ENCODE measurements at places on chromosomes 3 and 15.
A peak's percentile ranks its signal among the peaks of the same experiment; 100 is the strongest.

DNA sequence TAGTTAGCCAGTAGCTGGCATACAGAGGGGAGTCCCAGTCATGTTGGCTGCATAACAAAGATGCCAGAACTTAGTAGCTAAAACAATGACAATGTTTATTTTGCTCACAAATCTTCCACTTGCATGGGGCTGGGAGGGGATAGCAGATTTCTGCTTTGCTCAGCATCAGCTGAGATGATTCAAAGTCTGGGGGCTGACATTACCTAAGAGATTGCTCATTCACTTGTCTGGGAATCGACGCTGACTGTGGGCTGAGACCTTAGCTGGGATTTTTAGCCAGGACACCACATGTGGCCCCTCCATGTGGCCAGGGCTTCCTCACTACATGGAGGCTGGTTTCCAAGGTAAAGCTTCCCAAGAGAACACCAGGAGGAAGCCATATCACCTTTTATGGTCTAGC, 12.7 kb upstream of the CFAP100 start:
- H3K4me3 ChIP-seq: no peak overlapping the region
- H3K27ac ChIP-seq: no peak overlapping the region
- no peaks in the 10 kb centered on the region for H3K36me3 ChIP-seq
- no peaks in the 10 kb centered on the region for H3K4me1 ChIP-seq
- H3K27me3 ChIP-seq: peaks cover 22% of the 10 kb centered on the region

DNA sequence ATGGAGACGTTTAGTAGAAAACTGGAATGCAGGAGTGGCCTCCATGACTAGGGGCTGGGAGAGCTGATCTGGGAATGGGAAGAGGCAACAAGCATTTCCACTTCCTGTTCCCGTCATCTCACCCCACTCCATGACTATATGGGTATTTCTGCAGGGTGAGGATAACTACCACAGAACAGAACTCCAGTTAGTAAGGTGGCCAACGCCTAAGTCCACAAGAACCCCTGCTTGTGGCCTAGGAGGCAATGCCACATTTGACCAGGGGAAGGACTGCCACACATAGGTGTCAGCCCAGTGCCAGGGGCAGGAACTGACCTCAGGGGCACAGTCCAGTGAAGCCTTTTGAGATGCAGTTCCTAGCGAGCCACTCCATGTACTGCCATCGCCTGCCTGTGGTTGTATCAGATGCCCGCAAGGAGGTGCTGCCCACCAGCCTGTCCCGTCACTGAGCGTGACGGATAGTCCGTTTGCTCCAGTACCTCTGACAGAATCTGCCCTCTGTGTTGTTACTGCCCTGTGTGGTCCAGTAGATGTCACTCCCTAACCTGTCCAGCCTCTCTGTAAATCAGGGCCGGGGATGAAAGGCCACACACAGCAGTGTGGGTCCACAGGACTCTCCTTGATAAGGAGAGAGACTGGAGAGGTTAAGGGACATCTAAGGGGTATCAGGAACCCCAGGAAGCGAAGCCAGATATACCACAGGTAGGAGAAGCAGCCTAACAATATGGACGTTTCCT, 3.5 kb upstream of the MTFMT start:
- H3K27me3 ChIP-seq: peaks cover 2% of the 10 kb centered on the region
- H3K27ac ChIP-seq: no peak overlapping the region
- H3K36me3 ChIP-seq: no peaks in the 10 kb centered on the region
- H3K4me1 ChIP-seq: peaks cover 20% of the 10 kb centered on the region
- no peak for DNase-seq

DNA sequence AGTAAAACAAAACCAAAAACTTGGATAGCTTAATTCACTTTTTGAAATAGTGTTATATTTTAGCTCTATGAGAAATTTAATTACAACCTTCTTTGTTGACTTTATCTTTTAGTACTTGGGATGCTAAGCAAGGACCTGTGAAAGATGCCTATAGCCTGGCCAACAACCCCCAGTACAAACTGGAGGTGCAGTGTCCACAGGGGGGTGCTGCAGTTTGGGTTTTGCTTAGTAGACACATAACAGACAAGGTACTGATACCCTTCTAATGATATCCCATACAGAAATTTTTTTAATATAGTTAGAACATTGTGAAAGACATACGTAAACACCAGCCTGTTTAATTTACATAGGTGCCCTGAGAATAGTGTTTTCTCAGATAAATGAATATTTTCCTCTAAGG, 35.3 kb downstream of the CAPN7 start:
- peak; percentile 6 for DNase-seq
- H3K4me1 ChIP-seq: no peaks in the 10 kb centered on the region
- H3K27me3 ChIP-seq: no peaks in the 10 kb centered on the region
- H3K4me3 ChIP-seq: no peak overlapping the region
- H3K36me3 ChIP-seq: peaks cover 9% of the 10 kb centered on the region

- H3K27ac ChIP-seq: no peak overlapping the region
- peaks cover 18% of the 10 kb centered on the region for H3K27me3 ChIP-seq
- peaks cover 23% of the 10 kb centered on the region for H3K36me3 ChIP-seq
Observed at GRCh38 chr3:10912786-10913185, 79.8 kb upstream of the SLC6A1 start.

DNA sequence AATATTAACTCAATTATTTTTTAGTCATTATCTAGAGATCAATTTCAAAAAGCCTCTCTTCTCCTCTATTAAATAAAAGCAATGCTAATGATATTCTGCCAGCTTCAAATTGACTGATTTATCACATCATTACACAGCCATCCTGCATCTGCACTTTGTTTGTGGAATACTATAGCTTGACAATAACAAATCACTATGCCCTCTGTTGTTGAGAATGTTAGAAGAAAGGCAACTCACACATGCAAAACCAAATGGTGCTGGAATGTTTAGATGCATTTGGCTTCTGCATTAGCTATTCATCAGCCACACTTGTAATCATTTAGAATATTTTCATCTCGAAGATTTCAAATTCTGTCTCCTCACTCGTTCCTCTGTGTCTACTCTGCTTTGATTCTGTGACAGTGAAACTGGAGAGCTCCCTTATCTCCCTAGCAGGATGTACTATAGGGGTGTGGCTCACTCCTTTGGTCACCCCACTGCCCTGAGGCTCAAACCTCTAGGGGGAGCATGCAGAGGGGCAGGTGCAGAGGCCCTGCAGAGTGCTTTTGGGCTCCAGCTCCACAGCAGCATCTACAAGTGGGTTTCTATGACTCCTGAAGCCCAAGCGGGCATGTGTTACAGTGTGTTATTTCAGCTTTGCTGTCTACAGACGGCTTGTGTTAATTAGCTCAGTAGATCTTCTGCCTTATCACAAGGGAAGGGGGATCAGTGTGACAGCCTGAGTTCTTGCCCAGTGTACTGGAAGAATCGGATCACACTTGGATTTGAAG, 454.1 kb upstream of the BCHE start:
- H3K4me3 ChIP-seq: no peak overlapping the region
- no peak for DNase-seq
- no peaks in the 10 kb centered on the region for H3K27me3 ChIP-seq
- no peaks in the 10 kb centered on the region for H3K36me3 ChIP-seq

- no peaks in the 10 kb centered on the region for H3K36me3 ChIP-seq
- peaks cover 93% of the 10 kb centered on the region for H3K4me1 ChIP-seq
- H3K27ac ChIP-seq: peak overlapping the region; percentile 28
Observed at GRCh38 chr3:180926526-180926925, 14.1 kb downstream of the FXR1 start.

DNA sequence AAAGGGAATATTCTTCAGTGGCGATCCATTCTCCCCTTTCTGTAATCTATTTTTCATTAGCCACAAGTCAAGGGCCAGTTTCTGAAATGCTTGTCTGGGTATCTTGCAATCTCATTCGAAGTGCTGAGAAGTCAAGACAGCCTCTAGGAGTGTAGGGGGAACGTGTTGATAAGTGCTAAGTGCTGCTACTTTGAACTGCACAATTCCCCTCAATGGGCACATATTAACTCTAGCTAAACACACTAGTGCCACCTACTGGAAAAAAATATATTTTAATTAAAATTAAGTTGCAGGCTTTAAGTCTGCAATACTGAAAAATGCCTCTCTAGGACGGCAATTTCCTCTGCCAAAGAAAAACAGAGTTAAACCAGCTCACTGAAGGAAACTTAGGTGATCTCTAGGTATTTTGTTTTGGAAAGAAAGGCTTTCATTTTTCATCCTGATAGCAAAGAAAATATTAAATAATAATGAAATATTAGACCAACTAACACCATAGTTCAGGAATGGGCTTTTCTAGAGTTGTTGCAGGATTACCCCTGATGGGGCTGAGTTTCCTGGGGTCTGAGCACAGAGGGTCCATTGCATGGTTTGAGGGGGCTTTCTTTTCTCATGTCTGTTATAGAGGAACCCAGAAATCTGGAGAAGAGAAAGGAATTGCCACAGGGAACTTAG, 181.9 kb upstream of the KBTBD8 start:
- H3K36me3 ChIP-seq: no peaks in the 10 kb centered on the region
- peaks cover 1% of the 10 kb centered on the region for H3K4me1 ChIP-seq
- H3K4me3 ChIP-seq: no peak overlapping the region
- peak; percentile 62 for DNase-seq
- peaks cover 7% of the 10 kb centered on the region for H3K27me3 ChIP-seq

DNA sequence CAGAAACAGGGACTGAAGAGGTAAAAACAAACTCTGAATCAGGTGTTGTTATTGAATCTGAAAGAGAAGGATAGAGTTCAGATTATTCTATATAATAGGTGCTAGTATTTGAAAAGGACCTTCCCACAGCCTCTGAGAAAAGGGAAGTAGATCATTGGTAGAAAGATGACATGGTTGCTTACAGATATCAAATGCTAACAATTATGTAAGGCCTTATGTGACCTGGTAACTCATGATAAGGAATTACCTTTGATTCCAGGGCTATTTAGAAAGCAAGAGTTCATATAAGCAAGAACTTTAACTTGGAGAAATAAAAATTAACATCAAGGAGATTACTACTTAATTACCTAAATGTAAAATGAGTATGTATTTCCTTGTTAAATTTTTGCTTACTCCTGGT, 7.6 kb downstream of the SLC27A2 start:
- no peaks in the 10 kb centered on the region for H3K4me1 ChIP-seq
- H3K27me3 ChIP-seq: peaks cover 20% of the 10 kb centered on the region
- H3K27ac ChIP-seq: no peak overlapping the region
- no peak overlapping the region for H3K4me3 ChIP-seq
- DNase-seq: no peak

DNA sequence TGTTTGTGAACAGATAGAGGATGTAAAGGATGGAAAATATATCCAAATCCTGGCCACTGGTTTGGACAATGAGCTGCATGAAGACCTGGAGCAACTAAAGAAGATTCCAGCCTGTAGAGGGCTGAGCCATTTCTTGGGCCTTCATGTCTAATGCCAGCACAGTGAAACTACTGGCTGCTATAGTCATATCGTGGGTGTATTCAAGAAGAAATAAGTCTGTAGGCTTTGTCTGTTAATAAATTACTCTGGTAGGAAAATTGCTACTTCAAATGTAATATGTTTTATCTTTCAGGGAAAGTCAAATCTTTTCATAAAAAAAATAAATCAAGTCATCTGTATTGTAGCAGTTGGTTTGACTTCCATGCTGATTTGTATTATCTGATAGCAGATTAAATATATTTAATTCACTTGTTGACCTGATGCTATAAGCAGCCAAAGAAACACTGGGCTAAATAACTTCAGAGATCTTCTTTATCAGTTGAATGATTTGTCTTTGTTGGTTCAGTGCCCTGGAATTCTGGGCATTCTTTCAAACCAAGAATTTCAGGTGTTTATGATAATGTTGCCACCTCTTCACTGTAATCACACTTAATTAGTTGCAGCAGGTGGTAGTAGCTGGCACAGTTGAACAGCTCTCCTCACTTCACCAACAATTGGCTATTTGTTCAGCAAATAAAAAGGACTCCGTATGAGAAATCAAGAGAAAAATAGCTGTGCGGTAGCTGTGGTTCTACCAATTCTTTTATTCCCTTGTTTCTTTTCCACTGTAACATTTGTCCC, 1109.5 kb downstream of the NSUN3 start:
- H3K36me3 ChIP-seq: no peaks in the 10 kb centered on the region
- no peak for DNase-seq
- no peaks in the 10 kb centered on the region for H3K4me1 ChIP-seq
- H3K27ac ChIP-seq: no peak overlapping the region
- H3K27me3 ChIP-seq: no peaks in the 10 kb centered on the region

DNA sequence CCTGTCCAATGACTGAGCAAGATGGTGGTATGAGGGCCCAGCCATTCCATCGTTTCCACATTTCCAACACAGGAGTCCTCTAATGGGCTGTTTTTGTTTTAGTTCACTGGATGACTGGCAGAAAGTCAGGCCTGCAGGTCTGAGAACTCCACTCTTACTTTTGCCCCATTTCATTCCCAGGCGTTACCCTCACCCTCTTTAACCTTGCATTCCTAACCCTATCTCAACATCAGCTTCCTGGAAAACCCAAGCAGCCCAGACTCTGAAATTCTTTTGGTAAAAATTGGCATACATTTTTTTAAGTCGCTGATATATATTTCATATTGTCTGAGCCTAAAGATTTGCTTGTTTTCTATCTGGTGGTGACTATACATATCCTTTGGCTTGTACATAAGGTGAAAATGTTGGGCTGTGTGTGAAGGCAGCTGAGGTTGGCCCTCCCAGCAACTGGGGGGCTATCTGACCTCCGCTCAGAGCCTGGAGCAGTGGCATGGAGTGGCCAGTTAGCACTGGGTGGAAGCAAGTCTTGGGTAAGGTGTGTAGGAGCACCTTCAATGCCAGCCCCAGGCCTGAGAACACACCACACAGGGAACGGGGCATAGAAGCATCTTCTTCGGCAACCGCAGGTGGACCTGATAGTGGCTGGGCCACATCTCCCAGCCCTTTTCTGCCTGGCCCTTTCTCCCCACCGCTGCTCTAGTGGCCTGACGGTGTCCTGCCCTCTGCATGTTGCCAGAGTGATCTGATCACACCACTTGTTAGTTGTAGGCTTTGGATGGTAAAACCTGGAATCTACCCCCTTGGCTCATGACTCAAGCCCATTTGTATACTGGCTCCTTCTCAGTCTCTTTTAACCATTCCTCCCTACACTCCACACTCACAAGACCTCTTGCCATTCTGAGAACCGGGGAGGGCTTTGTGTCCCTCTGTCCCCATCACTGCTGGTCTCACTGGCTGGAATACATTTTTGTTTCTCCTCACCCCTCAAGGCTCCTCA, 50.0 kb downstream of the AMOTL2 start:
- no peak overlapping the region for H3K4me3 ChIP-seq
- peaks cover 3% of the 10 kb centered on the region for H3K27me3 ChIP-seq
- H3K27ac ChIP-seq: no peak overlapping the region
- H3K4me1 ChIP-seq: no peaks in the 10 kb centered on the region
- DNase-seq: no peak

DNA sequence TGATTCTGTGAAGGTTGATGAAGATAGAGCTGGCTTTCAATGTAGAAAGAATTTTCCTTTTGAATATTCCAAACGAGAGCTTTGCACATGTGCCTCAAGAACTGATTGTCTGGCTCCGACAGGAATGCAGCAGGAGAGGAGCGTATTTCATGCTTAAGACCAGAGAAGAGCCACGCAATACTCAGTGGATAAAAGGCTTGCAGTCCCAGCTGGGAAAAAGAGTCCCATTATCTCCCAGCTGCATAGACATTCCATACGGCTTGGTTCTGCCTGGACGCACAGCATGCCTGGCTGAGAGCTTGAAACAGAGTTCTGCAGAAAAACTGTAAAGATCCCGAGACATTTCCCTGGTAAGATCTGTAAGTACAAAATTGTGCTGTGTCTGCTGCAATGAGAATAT, at the start of gene CNTN6:
CNTN6 (plus strand) TSS at position 254 of the 400 bp plus-strand sequence. CDS start 54,985 bp downstream, outside the sequence.
- no peaks in the 10 kb centered on the region for H3K27me3 ChIP-seq
- H3K27ac ChIP-seq: no peak within 1 kb of the TSS
- DNase-seq: no peak
- H3K4me3 ChIP-seq: no peak within 1 kb of the TSS

Data from naive thymus-derived CD8-positive, alpha-beta T cell (primary cell).